CD4-positive, CD25-positive, alpha-beta regulatory T cell (primary cell): ENCODE measurements at places on chromosomes 1 and 21. TPM values are rescaled to one million over a fixed set of nuclear protein-coding genes. Genes with fewer than 3 reads are reported as not detected.

DNA sequence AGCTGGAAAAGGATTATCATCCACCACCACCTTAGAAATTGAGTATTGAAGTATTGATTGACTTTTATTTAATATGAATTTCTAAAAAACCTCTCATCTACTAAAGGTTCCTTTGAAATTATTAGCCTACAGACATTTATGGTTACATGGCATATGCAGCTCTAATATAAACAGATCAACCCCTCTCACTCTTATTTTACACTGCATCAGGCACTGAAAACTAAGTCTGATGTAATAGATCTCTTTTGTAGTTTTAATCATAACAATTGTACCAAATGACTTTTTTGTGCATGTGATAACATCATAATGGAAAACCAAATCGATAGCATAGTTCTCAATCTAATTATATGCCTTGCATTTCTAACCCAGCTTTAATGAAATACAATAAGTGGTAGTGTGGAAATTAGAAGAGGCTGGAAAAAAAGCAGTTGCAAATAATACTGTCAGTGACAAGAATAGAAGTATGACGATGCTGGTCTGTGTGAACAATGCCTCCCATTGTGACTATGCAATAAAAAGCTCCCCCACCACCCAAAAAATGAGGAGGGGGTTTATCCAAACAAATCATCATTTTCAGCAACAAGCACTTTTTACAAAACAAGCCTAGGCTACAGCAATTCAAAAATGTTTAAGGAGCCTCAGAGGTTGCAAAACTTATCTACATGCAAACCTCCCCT lies 426.5 kb upstream of the NFIA start:
- no peak for DNase-seq

DNA sequence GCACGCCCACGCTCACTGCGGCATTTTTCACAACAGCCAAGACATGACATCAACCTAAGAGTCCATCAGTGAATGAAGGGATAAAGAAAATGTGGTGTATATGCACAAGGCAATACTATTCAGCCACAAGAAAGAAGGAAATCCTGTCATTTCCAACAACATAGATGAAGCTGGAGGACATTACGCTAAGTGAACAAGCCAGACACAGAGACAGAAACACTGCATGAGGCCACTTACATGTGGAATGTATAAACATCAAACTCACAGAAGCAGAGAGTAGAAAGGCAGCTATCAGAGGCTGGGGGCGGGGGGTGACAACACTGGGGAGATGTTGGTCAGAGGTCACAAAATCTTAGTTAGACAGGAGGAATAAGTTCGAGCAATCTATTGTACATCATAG lies 20.9 kb downstream of the TMPRSS2 start:
- no peak for DNase-seq

Gene CENPL
- 10.2 TPM for total RNA-seq

Gene GUCA2A
- not detected for total RNA-seq
